ENCODE measurements at places on chromosomes 11 and 22.

- DNase-seq = no peak
Observed at GRCh38 chr11:42344204-42344792, 884.8 kb upstream of the LRRC4C start.

DNA sequence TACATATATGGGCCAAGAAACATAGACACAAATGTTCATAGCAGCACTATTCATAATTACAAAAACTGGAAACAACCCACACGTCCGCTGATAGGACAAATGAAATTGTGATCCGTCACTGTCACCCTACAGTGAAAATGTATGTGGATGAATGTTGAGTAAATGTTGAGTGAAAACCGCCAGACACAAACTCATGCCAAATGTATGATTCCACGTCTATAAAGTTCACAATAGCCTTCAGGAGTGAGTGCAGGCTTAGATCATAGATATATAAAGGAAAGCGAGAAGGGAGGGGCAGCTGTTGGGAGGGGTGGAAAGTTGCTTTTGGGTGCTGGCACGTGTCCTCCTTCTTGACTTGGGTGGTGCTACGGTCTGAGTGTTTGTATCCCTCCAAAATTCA, 33.6 kb downstream of the DBX1 start:
- DNase-seq = no peak

DNA sequence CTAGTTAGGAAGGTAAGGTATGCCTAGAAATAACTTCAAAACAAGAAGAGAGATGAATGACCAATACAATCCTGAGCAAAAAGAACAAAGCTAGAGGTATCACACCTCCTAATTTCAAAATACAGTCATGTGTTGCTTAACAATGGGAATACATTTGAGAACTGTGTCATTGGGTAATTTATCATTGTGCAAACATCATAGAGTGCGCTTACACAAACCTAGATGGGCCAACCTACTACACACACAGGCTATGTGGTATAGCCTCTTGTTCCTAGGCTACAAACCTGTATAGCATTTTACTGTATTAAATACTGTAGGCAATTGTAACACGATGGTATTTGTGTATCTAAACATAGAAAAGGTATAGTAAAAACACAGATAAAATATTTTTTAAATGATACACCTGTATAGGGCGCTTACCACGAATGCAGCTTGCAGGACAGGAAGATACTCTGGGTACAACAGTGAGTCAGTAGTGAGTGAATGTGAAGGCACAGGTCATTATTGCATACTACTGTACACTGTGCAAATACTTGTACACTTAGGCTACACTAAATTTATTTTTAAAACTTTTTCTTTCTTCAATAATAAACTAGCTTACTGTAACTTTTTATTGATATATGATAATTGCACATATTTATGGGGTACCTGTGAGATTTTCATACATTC, 48.2 kb downstream of the STK33 start:
- no peak for DNase-seq

DNA sequence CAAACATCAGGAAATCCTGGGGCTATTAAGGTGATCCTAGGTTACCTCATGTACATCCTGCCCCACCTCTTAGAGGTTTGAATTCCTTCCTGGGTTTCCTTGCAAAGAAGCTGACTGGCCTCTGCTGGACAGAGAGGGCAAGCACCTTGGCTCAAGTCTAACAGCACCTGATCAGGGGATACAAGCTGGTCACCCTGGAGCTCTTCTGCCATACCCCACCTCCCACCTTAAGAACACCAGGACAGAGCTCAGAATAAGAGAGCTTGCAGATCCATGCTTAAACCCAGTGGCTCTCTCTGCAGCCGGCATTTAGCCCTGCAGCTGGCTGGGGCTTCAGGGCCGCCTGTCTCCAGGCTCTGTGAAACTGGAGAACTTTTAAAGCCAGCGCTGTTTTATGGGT, 386.6 kb upstream of the NARS2 start:
- peak; percentile 39 for DNase-seq

DNA sequence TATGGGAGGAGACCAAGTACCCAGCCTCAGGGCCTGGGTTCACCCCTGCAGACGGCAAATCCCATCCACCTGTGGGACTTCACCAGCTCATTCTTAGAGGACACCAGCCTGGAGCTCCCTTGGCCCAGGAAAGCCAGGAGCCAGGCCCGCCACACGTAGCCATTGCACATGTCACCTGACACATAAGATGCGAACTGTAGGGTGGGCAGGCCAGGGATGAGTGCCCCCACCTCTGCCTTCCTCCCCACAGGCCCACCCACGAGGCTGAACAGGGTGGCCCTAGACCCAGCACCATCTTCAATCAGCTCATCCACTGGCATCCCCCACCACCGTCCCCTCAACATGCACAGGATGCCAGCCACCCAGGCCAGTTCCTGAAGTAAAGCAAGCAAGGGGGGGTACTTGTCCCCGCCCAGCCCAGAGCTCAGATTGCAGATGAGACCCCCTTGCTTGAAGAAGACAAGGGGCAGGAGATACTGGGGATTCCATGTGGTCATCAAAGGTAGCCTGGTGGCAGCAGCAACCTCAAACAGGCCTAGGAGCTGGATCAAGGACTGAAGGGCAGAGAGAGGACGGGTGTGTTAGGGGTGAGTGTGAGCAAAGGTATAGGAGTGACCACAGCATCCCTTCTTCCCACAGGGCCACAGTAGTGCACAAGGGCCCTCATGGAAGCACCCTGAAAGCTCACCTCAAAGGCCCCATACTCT, 45.6 kb downstream of the IGLL5 start:
- DNase-seq = no peak

DNA sequence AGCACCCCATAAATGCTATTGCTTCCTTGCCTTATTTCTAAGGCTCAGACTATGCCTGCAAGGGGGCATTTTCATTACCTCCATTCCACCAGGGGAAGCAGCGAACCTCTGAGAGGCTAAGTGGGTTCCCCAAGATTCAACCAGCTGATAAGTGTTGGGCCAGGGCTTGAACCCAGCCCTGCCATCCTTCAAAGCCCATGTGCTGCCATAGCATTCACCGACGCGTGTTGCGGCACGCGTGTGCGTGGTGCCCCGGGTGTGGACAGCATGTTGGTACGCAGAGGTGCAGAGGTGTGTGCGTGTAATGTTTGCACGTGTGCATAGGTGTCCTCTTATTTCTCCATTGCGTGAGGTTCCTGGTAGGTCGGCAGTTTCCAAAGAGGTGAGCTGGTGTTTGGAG, 66.0 kb upstream of the PPARA start:
- no peak for DNase-seq

GRCh38 chr22:20246368-20247009, 21.6 kb downstream of the RTN4R start:
- DNase-seq = no peak

DNA sequence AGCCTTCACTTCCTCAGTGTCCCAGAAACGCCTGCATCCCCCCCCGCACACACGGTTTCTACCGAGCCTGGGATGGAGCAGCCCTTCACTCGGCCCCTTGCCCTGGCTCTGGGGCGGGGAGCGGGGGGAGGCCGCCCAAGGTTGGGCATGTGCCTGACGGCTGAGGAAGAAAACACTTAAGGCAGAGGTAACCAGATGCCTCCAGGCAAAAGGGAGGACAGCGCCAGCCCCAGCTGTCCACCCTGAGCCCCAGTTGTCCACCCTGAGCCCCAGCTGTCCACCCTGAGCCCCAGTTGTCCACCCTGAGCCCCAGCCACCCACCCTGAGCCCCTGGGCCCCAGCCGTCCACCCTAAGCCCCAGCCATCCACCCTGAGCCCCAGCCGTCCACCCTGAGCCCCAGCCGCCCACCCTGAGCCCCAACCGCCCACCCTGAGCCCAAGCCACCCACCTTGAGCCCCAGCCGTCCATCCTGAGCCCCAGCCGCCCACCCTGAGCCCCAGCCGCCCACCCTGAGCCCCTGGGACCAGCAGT, 3.8 kb upstream of the TTLL8 start:
- no peak for DNase-seq

- DNase-seq = peak; percentile 61
Observed at GRCh38 chr11:68090706-68091105, 30.5 kb downstream of the CHKA start.

GRCh38 chr11:120904116-120904515, 119.8 kb upstream of the TBCEL start:
- no peak for DNase-seq
